ENCODE measurements at places on chromosomes 2 and 18.

GRCh38 chr2:189016311-189016861 is 42.2 kb downstream of the COL3A1 start:
- peak; percentile 42 for DNase-seq

DNA sequence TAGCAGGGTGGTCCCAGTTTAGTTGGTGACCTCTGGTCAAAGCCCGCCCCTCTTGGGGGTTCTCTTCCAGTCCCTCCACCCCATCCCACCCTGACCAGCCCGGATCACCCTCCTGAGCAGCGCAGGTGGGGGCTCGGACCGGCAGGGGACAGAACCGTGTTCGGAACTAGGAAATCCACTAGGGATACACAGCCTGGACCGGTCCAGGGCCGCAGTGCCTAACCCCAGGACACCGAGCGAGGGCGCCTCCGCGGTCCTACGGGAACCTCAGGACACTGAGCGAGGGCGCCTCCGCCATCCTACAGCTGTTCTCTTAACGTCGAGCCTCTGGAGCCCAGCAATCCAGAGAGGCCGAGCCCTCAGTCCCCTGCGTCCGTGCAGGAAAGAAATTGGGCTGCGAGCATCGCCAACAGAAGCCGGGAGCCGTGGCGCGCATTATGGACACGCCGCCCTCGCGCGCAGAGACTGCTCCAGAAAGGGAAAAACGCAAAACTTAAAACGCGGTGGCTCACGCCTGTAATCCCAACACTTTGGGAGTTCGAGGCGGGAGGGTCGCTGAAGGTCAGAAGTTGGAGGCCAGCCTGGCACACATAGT is 8.5 kb downstream of the RAX start:
- DNase-seq, result no peak

DNA sequence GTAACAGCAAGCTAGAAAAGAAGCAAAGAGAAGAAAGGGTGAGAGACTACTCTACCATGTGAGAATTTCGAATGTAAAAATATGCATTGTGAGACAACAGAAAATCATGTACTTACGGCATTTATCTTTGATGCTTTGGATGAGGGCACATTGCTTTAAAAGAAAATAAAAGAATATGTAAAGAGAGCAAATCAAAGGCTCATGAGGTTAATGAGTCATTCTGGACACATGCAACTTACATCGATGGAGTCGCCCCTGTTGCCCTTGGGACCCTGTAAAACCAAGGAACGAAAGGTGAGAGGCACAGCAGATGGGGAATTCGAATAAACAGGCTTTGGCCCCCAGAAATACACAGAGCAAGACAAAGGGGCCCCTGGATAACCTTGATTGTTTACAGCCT is 69.0 kb downstream of the COL6A3 start:
- DNase-seq, result no peak

DNA sequence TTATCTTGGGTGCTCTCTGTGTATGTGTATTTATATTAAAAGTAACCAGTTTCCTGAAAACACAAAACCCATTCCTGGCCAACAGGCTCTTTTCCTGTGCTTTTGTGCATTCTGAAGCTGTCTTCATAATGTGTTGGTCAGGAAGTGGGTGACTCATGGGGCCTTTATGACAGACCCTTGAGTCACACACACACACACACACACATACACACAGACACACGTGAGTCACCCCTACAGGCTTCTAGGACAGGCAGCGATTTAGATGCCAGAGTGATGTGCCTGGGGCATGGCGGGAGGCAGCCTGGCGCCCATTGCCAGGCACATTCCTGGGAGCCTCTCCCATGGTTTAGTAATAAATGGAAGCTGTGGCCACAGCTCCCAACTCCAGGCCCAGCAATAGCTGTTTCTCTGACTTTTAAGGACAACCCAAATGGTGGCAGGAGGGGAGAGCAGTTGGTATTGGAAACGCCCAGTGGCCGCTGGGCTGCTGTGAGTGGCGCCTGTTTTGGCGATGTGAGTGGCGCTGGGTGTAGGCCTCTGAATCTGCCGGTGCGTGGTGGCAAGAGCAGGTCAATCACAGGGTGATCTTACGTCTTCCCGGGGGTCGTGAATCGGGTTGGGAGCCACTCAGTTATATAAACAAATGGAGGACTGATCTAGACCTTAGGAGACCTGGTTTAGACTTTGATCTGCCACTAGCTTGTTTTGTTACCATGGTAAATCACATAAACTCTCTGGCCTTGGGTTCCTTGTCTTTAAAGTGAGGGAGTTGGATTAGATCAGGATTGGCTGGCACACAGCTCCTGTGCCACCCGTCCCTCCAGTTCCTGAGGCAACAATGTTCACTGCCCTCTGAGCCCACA is 150.7 kb upstream of the DLX2 start:
- peak; percentile 99 for DNase-seq

GRCh38 chr18:71727909-71728308 is 816.2 kb downstream of the CBLN2 start:
- no peak for DNase-seq

All from cardiac fibroblast (primary cell).